ENCODE measurements at places on chromosomes 12 and 14.

DNA sequence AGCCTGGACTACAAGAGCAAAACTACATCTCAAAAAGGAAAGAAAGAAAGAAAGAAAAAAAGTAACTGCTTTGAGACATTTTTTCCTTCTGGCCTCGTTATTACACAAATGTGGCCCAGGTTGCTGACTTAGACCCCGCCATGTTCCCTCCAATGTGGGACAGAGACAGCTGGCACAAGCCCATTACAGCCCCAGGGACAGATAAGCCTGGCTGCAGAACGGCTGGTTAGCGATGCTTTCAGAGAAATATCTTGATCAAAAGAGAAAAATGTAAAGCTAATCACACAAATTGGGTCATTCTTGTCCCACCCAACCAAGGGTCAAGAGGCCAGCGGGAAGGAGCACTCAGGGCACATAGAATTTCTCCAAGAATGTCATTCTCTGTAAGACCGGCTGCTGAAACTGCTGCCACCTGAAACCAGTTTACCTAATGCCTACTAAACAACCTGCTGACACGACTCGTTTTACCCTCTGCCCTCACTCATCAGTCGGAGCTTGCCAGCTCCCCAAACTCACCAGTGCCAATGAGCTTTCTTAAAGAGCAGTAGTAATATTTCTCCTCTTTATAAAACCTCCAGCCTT is 63.1 kb downstream of the TNFAIP2 start:
- DNase-seq, result no peak

DNA sequence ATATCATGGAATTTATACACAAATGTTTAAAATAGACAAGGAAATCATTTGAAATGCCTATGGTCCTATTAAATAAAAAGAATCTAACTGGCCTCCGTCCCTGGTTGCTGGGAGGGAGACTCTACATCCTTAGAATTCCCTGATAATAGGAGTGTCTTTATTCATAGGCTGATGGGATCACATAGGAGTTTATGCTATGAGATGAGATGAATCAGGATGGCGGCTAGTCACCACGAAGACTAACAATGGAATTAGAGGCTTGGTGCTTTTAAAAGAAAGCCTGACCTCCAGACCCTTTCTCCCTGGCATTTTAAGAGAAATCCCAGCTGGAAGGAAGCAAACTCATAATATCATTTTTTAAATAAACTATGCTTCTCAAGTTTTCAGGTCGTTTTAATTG is 69.7 kb downstream of the SEC23A start:
- no peak for DNase-seq

DNA sequence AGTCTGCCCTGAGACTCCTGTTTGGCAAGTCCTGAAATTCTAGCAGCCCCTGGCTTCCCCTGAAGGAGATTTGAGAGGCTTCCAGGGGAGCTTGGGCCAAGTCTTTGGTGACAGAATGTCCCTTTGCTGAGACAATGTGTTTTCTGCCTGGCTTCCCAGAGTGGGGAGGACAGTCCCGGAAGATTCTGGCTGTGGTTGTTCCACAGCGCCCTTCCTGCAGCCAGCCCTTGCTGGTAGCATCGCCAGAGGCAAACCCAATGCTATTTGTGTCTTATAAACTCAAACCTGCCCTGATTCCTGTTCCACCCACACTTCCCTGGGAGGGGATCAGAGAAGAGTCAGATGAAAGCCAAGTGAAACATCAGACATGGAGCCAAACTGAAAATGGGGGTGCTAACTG is 56.4 kb upstream of the OAS1 start:
- no peak for DNase-seq

DNA sequence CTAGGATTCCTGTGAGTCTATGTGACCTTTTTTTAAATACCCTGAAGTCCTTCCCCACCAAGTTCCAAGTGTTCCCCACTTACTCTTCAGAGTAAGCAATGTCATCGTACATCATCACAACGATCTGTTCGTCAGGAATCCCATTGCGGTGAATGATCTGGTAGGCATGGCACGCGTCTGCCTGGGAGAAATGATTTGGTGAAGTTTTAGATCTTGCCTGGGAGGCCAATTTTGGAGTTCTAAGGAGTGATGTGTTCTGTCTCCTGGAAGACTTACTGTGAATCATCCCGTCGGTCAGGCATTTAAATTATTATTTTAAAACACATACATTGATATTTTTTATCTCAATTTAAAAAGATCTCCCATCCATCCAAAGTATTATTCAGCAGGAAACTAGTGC is 29.8 kb downstream of the LGMN start:
- no peak for DNase-seq

DNA sequence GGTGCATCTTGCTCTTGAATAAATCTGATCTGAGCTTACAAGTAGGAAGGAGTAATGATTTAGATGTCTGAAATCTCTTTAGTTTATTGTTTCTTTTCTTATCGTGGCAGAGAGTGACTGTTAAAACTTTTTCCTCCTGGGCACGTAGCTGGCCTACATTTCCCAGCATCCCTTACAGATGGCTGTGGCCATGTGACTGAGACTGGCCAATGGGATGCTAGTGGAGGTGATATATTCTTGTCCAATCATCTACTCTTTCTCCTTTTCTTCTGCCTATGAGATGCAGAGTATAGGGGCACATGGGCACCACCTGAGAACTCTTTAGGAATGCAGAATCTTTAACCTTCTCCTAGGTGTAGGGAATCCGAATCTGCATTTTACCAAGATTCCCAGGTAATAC is 237.3 kb downstream of the RGS6 start:
- no peak for DNase-seq

GRCh38 chr14:22919601-22919921 is 612 bp upstream of the RBM23 start:
- no peak for DNase-seq

GRCh38 chr12:19994968-19995367 is 373.4 kb upstream of the PDE3A start:
- no peak for DNase-seq

DNA sequence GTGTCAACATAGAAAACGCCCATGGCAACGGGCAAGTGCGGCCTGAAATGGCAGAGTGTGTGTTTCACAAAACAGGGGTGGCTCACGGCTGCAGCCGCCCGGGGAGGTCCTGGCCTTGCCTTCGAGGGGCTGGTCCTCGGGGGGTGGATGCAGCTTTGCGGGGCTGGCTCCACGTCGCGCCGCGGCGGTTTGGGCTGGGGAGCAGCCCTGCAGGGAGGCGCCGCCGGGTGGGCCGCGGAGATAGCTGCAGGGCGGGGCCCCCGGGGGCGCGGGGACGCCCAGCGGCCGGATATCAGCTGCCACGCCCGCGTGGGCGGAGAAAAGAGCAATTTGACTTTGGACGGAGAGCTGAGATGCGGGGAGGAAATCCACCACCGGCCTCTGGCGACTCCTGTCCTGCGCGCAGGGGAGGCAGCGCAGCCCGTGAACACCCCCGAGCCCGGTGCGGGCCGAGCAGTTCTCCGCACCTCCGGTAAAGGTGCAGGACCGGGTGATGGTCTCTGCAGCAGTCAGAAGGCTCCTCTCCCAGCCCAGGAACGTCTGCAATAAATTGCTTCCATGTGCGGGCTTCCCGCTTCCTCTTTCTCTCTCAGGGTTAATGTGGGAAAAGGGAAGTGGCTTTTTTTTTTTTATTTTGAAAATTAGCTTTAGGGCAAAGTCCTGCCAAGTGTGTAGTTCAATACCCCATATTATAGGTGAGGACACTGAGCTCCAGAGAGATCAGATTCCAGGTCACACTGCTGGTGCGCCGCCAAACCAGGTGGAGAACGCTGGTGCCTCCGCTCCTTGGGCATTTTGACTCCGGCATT is 110.5 kb downstream of the ARF6 start:
- peak; percentile 78 for DNase-seq

- DNase-seq, result no peak
These were observed 285.9 kb downstream of the TMTC2 start for GRCh38 chr12:82972624-82973023.

DNA sequence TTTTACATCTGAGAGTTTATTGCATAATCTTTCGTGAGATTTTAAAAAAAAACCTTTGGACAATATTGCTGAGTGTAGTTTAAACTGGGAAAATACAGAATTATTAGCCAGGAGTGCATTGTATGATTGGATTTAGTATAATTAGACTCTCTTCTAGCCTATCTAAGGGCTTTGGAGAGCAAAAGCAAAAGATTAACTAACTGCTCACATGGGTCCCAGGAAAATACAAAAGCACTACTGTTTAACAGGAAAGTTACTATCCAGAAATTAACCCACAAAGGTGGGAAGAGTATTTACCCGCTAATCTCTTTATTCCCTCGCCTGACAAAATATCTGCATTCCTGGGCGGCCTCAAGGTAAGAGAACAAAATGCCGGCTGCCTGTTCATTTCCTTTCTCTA is 309.5 kb downstream of the ATXN7L3B start:
- no peak for DNase-seq

GRCh38 chr12:130506844-130507243 is 169.2 kb downstream of the PIWIL1 start:
- no peak for DNase-seq

- DNase-seq, result no peak
These were observed 219.3 kb upstream of the HMGA2 start for GRCh38 chr12:65605019-65605418.

GRCh38 chr12:50564237-50564947 is 59.6 kb downstream of the DIP2B start:
- no peak for DNase-seq

GRCh38 chr14:51211149-51211548 is 28.9 kb upstream of the TMX1 start:
- DNase-seq, result no peak

- no peak for DNase-seq
These were observed 50.9 kb downstream of the BAZ1A start for GRCh38 chr14:34824256-34824655.

Data from stimulated activated CD4-positive, alpha-beta T cell treated with anti-CD3 and anti-CD28 coated beads, TNF-alpha, amount 100 ng/mL, for 24 hours (primary cell).